Esophagus squamous epithelium (tissue), 5 donors: ENCODE measurements at places on chromosomes 2 and 18.

DNA sequence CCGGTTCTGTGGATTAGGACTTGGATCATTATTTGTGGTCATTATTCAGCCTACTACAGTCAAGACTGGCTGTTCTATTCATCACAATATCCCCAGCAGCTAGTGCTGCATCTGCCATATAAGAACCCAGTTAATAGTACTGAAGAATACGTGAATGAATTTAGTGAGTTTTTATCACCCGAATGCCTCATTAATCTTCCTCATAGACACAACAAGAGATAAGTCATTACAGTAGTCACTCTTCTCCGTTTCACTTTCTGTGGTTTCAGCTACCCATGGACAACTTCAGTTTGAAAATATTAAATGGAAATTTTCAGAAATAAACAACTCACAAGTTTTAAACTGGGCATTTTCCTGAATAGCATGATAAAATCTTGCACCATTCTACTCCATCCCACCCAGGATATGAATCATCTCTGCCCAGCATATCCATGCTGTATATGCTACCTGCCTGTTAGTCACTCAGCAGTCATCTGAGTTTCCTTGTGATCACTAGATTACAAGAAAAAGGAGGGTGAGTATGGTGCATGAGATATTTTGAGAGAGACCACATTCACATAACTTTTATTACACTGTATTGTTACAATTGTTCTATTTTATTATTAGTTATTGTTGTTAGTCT, 363.7 kb upstream of the CHAC2 start:
- no peak for DNase-seq

- DNase-seq: no peak
Observed at GRCh38 chr2:183011743-183012142, 26.5 kb downstream of the NCKAP1 start.

GRCh38 chr18:36867056-36867455, 38.1 kb downstream of the KIAA1328 start:
- DNase-seq: no peak

DNA sequence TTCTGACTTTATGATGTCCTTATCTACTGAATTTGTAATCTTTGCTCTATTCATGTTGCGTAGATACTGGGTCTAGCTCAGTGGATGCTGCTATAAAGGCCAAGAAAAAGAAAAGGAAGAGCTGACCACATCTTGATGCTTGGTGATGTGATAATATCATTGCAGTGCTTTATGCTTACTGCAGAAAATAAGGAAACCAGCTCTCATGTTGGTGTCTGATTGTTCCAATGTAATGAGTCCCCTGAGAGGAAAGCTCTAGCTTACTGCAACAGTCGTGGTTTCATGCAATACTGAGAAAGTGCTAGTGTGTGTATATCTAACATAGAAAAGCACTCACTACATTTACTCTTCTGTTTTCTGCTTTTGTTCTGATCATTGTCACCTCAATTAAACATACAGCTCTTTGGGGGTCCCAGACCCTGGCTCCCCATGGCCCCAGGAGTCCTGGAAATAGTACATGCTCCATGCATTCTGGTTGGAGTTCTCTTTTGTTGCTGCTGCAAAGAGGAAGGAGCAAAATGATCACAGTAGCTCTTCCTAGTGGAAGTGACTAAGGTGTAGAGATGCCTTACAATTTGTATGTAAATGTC, 338.8 kb downstream of the CYRIA start:
- DNase-seq: no peak

DNA sequence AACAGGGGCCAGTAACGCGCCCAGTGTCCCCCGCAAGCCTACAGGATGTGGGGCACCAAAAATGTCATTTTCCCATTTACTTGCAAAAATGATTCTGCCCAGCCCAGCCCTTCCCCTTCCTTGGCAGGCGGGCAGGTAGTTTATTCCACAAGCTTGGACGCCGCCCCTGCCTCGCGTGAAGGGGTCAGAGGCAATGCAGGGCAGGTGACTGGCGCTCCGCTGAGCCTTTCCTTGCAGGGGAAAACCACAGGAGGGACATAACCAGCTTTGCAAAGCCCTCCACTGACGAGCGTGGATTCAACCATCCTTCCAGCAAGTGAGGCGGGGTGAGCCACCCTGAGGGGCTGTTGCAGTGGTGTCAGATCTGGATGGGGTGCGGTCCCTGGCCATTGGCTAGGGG, 5.3 kb downstream of the MAB21L4 start:
- no peak for DNase-seq

DNA sequence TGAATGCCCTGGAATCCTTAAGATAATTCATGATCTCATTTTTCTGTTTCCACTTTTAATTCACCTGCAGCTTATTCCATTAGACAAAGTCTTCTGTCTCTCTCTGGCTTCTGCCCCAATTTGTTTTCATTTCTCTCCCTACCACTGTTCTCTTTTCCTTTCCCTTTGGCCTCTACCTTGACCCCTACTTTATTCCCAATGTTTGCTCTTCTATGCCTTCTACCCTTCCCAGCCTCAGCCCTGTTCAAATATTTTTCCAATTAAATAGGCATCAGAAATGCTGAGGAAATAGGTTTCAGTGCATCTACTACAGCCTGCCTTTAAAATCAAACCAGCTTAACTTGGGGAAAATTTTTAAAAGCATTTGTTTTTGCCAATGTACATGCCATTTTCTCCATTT, 443.7 kb upstream of the CWC22 start:
- no peak for DNase-seq
